ENCODE measurements at places on chromosomes 12 and 14.

GRCh38 chr12:92899386-92900001, 29.6 kb downstream of the EEA1 start:
- peak; percentile 99 for DNase-seq

- DNase-seq: no peak
Observed at GRCh38 chr12:128394137-128394536, 127.2 kb downstream of the TMEM132C start.

GRCh38 chr12:87603727-87604126, 425.5 kb downstream of the C12orf50 start:
- no peak for DNase-seq

DNA sequence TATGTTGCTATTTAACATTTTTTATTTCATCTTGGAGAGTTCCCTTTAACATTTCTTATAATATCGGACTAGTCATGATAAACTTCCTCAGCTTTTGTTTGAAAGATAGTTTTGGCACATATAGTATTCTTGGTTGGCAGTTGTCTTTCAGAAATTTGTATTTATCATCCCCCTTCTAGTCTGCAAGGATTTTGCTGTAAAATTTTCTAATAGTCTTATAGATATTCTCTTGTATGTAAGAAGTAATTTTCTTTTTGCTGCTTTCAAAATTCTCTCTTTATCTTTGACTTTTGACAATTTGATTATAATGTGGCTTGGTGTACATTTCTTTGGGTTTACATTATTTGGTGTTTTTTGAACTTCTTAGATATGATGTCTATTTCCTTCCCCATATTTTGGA, 116.0 kb upstream of the AVPR1A start:
- DNase-seq: no peak

DNA sequence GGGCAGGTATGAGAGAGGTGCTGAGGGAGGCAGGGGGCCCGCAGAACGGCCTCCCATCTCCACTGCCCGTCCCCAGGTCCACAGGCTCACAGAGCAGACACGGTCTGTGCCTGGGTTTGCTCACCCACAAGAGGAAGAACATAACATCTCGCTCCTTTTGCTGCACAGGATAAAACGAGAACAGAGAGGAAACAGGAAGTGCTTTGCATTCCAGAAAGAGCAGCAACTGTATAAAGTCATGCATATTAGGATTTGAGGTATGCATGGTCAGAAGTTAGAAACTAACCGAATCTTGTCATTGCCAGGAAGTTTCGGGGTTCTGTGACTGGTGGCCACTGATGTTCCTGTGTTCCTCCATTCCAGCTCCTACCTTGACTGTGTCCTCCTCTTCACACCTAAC, 25.0 kb downstream of the NTF3 start:
- peak; percentile 74 for DNase-seq

DNA sequence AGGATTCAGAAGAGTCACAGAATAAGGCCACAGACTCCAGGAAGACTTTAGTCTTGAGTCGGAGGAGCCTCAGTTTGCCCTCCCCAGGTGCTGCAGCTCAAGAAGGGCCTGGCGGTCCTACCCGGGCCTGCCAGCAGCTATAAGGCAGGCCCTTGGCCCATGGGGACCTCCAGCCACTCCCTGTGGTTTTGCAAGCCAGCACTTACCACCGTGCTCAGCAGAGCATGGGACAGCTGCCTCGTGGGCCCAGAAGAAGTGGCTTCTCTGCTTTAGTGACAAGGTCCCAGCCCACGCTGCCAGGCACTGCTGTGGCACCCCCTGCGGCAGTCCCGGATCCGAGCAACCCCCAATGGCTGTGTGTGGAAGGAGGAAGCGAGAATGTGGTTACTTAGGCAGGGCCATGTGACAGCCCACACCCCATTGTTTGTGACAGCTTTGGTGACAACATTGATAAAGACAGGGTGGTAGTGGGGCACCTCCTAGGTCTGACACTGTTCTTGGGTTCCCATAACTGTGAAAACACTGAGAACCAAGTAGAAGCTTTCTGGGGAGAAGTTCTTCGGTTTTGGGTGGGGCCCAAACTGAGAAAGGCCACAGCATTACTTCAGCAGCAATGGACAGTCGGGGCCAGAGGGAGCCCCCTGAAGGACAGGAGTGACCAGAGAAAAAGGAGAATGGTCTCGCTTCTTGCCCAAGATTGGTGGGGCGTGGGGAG, at the start of gene SELPLG:
SELPLG (minus strand) TSS at position 361 of the 715 bp plus-strand sequence. CDS start 9,587 bp downstream, outside the sequence.
- DNase-seq: no peak

GRCh38 chr12:72105849-72106248, 166.3 kb upstream of the TRHDE start:
- DNase-seq: no peak
